ENCODE measurements at places on chromosomes 5 and 9.

GRCh38 chr9:127724012-127724411 is 8.1 kb downstream of the TTC16 start:
- DNase-seq, result no peak

DNA sequence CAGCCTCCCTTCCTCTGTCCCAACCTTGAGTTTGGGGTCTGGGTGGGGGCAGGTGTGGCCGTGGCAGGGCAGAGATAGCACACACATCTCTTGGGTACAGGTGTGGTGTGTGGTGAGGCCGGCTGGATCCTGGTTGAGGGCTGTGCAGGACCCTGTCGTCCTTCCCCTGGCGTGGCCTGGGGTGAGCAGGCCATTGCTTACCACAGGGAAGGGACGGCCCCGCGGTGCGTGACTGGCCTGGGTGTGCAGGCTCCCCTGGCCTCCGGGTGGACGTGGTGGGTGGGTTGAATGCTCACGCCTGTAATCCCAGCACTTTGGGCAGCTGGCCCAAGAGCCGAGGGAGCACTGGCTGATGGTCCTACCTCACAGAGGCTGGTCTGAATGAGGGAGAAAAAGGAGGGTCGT is 1.2 kb downstream of the ARRDC1 start:
- DNase-seq, result no peak

DNA sequence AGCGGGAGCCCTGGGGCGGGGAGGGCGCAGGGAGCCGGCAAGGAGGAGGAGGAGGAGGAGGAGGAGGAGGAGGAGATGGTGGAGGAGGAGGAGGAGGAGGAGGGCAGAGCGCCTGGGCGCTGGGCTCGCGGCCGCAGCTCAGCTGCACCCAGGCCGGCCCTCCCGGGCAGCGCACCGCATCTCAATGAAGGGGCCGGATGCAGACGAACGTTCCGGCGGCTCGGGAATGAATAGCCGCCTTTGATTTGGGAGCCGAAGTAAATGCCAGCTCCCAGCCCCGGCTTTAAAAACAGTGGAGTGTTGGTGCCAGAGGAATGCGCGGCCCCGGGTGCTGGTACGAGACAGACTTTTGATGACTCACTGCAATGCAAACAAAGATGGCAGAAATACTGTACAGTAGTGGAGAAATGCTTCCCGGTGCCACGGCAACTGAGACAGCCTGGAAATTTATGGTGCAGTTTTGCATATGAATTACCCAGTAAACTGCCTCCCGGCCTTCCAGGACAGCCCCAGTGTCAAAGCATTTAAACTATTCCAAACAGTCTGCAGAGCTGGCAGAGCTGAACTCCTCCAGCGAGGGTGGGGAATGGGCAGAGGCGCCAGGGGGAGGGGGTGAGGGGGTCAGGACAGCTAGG is 43.1 kb downstream of the NACC2 start:
- peak; percentile 95 for DNase-seq

DNA sequence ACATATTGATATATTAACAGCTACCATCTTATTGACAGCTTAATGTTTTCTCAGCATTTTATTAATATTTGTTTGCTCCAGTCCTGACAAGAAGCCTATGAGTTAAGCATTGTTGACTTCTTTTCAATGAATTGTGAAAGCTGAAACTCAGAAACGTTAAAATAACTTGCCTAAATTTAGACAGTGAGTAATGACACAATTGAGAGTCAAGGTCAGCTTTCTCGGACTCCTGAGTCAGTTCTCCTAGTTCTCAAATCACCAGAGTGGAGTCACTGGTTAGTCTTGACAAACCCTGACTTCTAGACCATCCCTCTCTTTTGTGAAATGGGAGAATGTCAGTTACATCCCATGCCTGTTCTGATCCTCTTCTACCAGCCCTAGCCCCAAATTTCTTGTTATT is 222.7 kb upstream of the ACO1 start:
- DNase-seq, result no peak

GRCh38 chr5:57878301-57878722 is 395.7 kb upstream of the ACTBL2 start:
- DNase-seq, result no peak

- DNase-seq, result peak; percentile 94
These were observed 133.2 kb upstream of the PANK3 start for GRCh38 chr5:168712280-168712924.

- DNase-seq, result no peak
These were observed 26.8 kb downstream of the CERT1 start for GRCh38 chr5:75484605-75485004.

- no peak for DNase-seq
These were observed 23.5 kb upstream of the SNX2 start for GRCh38 chr5:122751293-122751782.

- no peak for DNase-seq
These were observed 96.6 kb downstream of the FNBP1 start for GRCh38 chr9:129946246-129946995.

DNA sequence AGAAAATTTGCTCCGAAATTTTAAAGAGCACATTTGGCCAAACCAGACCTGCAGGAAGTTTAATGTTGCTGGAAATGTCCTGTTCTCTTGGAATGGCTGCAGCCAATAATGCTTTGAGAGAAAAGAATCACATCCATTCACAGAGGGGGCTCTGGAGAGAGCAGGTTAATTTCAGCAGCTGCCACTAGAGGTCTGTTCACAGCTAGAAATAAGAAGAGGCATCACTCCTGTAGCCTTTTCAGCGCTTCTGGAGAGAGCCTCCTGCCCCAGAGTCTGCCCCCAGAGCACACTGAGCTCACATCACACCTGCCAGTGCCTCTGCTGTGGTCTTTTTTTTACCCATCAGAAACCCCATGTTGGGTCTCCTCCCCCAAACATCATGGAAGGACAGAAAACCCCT is 124.8 kb upstream of the RAD23B start:
- no peak for DNase-seq

DNA sequence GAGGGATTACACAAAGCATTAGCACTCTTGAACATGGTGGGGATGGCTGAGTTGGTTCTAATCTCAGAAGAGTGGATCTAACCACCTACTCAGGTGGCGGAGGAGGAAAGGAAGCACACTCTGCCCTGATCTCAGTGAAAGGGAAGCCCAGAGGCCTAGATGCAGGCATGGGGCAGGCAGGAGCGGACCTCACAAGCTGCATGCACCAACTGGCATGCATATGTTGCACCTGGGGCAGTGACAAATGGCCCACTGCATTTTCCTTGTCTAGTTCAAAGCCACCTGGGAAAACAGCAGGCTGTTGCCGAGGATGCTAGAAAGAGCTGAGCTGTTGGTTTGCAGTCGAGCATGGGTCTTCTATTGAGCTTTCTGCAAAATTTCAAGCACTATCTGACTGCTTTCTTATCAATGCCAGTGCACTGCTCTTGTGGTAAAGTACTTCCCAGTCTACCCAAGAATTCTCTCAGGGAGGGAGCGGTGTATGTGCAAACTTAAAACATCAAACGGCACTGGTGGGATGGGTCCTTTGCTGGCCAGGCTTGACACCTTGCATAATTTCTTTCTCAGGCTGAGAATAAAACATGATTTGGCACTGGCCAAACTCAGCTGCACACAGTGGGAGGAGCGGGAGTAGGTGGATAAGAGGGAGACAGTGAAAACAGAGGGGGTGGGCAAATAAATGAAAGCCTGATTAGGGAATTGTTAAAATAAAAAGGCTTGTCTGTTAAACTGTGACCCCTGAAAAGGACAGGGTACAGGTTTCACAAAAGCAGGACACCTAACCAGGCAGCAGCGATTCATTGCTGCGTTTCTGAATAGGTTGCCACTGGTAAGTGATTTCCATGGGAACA is 108.9 kb downstream of the MARCHF3 start:
- DNase-seq, result no peak

DNA sequence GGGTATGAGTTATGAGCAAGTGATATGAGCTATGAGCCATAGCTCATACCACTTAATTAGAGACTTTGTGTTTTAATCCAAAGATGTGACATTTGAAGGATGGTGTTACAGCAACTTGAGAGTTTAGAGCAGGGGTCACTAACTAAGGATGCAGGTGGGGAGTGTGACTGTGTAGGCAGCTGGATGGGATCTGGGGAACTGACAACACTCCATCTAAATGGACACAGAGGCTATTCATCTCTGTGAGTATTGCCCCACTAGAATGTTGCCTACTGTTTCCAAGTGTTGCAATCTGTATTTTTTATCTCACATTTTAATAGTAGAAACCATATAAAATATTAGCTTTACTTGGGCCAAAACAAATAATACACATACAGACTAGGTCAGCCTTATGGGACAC is 488.1 kb upstream of the DAB2 start:
- DNase-seq, result no peak

DNA sequence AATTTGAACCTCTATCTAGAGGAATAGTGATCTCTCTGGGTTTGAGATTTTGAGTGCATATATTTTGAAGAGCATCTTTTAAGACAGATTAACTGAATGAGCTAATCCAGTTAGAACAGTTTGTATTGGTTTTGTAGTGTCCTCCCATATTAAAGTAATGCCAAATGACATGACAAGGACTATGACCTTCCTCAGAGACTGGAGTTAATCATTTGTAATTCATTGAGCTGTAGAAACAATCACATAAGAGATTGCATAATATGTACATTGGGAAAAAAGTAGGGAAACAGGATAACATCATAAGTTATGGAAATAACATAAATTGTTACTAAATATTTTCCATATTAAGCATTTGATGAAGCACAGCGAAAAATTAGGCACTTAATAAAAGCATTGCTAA is 45.8 kb upstream of the PRDM9 start:
- DNase-seq, result no peak

DNA sequence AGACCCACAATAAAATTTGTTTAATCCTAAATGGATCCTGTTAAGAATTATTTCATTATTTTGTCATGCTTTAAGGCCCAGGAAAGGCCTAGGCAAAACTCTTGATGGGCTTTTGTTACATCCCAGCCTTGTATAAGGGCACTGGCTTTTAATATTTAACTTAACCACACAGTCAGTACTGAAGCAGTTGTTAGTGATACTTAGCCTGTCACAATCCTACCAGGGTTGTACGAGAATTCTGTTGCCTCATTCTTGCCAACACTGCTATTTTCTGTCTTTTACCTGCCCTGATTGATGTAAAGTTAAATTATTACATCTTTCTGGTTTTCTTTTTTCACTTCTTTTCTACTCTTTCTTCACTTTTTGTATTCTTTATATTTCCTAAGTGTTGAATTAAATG is 10.9 kb downstream of the ZNF169 start:
- DNase-seq, result no peak

GRCh38 chr5:138471052-138471361 is 5.7 kb downstream of the EGR1 start:
- no peak for DNase-seq

DNA sequence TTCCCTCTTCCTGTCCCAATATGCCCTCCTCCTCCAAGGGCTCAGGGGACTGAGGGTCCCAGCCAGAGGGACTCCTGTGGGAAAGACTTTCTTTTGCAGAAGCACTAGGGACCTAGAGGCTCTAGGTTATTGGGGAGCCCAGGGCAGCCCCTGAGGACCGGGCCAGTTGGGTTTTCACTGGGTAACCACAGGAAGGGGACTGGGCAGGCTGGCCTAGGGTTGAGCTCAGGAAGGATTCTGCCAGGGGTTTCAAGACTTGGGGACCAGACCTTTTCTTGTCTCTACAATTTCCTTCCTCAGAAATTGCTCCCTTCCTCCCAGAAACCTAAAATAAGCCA is 24.4 kb upstream of the HMCN2 start:
- DNase-seq, result no peak

DNA sequence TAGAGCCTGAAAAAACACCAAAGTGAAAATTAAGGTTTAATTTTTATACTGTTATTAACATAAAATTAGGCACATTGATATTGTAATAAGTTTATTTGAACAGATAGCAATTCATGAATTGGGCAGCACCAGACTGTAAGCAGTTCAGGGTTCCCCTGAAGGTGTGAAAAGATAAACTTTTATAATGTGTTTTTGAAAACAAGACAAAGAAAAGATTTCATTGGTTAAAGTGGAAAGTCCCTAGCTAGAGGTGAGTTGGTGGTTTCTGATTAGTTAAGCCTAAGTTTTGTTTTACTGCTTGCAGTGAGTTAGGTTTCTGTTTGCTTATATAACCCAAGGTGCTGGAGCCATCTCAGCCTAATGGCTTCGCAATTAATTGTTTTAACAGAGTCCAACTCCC is 96.5 kb upstream of the RPS23 start:
- no peak for DNase-seq

GRCh38 chr5:142239394-142240159 is 85.2 kb downstream of the SPRY4 start:
- DNase-seq, result no peak

GRCh38 chr5:39302472-39302871 is 61.8 kb downstream of the C9 start:
- DNase-seq, result no peak

DNA sequence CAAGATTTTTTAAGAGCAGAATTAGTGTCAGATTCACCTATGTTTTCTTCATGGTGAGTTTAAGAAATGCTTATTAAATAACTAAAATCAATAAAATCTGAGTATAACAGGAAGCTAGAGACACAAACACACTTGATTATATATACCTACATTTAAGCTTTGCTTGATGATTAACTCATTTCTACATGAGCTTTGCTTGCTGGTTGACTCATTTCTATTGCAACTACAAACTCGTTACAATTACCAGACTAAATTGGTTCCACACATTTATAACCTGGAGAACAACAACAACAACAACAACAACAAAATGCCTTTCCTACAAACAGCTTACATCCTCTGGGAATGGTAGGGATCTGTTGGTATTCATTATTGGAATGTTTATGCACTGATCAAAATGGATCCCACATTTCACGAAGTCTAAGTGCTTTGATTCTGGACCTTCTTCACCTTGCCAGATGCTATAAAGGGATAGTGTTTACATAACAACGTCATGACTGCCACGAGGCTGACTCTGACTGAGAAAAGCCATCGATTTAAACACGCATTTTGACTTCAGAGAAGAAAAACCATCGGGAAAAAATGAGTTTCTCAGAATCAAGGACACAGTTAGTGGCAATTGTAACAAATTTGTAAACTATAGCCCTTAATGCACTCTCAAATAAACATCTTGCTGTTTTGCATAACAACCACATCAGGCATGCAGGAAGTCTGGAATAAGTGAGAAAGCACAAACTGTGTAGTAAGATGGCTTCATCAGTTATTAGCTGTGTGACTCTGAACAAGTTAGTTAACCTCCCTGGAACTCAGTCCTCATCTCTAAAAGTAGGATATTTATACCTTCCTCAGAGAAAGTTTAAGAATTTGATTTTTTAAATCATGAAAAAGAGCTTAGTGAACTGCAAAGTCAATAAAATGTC is 49.8 kb downstream of the RASEF start:
- DNase-seq, result peak; percentile 27

- no peak for DNase-seq
These were observed 26.6 kb upstream of the POMT1 start for GRCh38 chr9:131475956-131476776.
